ENCODE measurements at places on chromosomes 1 and 21.

DNA sequence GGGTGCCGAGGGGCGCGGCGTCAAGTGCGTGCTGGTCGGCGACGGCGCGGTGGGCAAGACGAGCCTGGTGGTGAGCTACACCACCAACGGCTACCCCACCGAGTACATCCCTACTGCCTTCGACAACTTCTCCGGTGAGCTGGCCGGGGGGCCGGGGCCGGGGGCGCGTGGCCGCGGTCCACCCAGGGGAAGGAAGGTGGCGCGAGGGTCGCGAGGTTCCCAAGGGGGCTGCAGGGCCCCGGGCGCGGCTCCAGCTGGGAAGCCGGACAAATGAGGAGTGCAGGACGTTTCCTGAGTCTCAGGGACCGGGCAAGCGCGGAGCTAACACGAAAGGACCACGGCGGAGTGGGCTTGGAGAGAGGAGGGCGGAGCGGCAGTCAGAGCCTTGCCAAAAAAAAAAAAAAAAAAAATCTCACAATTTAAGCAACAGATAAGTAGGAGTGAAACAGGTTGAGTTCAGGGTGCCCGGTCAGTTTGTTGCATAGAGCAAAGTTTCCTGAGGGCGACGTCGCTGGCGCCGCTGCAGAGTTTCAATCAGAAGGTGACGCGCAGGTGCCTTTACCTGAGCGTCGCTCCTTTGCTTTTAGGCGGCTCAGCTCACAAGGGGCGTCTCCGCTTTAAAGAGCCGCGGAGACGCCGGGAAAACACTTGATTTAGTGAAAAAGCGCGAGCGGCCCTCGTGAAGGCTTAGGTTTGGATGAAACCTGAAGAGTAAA is 750 bp downstream of the RHOU start:
- peak; percentile 73 for DNase-seq

GRCh38 chr1:226371027-226371694 is 36.7 kb downstream of the PARP1 start:
- no peak for DNase-seq

- no peak for DNase-seq
These were observed 5.2 kb upstream of the BCAS2 start for GRCh38 chr1:114586513-114587047.

GRCh38 chr1:159826441-159827101 is at the start of gene SLAMF8:
SLAMF8 (plus strand) TSS chr1:159826873; CDS start chr1:159826899, 26 bp downstream.
- no peak for DNase-seq

GRCh38 chr1:115282807-115283208 is 55.2 kb downstream of the NGF start:
- no peak for DNase-seq

DNA sequence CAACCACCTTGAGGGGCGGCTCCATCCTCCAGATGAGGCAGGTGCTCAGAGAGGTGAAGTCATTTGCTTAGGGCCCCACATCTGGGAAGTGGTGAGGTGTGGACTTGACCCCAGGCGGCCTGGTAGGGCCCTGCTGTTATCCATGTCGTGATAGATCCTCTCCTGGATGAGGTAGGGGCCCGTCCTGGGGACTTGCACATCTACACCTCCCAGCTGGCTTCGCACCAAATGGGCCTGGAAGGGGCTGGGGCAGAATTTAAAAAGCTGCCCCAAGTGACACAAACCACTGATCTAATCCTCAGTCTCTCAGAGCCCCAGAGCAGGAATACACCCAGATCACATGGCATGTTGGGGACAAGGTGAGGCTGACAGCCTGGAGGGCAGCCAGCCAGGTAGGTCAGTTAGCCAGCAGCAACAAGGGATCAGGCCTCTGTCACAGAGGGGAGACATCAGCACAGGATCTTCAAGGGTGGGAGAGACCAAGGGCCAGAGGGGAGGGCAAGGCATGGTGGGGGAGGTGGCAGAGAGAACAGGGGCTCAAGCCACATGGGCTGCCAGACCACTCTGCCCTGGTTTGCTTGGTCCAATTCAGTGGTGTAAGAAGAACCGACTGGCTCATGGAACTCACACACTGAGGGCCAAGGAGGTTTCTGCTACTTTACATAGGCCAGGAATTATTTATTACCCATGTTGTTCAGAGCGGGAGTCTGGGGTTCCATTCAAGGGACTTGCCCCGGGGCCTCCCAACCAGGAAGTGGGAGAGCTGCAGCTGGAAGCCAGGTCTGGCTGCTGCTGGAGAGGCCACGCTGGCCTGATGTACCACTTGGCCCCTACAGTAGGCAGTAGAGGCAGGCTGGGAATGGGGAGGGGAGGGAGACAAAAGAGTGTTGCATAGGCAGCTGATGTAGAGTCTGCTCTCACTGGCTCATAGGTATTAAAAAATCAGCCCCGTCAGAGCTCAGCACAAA is 12.1 kb downstream of the LRP8 start:
- no peak for DNase-seq

GRCh38 chr21:38927776-38928175 is 122.0 kb downstream of the ETS2 start:
- DNase-seq, result no peak

GRCh38 chr1:161998811-161999210 is 24.9 kb downstream of the OLFML2B start:
- no peak for DNase-seq

DNA sequence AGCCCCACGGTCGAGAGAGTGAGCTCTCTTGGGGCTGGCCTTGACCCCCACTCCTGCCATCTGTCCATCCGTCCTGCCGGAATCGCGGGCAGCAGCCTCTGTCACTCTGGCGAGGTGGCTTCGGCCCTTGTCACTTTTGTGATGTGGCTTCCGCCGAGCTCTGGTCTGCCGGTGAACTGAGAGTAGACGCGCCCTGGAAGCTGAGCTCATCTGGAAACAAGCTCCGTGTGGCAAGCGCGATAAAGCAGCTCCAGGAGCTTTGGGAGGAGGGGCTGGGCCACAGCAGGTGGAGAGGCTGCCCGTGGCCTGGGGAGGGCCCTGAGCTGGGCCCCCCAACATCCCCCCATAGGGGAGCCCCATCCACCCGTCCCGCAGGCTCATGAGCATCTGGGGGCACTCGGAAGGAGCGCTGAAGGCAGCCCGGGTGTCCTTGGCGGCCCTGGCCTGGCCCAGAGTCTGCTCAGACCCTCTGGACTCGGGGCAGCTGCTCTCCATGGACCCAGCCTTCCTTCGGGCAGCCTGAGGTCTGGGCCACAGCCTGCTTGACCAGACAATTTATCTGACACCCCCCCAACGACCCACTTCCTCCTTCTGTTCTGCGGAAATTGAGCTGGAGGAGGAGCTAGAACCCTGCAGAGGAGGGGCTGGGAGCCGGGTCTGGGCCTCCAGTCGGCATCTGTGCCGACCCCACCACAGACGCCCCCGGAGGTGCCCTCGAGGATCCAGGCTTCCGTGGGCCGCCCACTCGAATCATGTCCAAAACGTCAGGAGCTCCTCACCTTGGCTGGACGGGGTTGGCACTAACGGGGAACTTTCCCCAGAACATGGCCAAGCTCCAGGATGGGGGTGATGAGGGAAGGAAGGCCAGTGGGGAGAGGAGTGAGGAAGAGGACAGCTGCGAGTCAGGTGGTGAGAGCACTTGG is 59.1 kb downstream of the SLC19A1 start:
- DNase-seq, result peak; percentile 57

- no peak for DNase-seq
These were observed 742.6 kb upstream of the CXADR start for GRCh38 chr21:16770266-16770665.

DNA sequence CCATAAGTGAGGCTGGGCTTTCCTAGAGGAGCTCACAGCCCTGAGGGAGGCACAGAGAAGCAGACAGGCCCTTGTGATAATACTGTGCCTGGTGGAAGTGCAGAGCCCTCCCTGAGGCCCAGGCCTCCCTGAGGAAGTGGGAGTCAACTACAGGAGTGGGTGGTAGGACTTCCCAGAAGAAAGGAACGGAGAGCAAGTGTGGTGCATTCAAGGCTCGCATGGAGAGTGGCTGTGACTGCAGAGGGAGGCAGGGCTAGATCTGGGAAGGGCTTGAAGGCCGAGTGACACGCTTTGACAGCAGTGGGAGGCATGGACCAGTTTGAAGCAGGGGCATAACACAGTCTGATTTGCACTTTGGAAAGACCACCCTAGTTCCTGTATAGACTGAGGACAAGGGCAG is 37.3 kb downstream of the AZIN2 start:
- DNase-seq, result no peak

DNA sequence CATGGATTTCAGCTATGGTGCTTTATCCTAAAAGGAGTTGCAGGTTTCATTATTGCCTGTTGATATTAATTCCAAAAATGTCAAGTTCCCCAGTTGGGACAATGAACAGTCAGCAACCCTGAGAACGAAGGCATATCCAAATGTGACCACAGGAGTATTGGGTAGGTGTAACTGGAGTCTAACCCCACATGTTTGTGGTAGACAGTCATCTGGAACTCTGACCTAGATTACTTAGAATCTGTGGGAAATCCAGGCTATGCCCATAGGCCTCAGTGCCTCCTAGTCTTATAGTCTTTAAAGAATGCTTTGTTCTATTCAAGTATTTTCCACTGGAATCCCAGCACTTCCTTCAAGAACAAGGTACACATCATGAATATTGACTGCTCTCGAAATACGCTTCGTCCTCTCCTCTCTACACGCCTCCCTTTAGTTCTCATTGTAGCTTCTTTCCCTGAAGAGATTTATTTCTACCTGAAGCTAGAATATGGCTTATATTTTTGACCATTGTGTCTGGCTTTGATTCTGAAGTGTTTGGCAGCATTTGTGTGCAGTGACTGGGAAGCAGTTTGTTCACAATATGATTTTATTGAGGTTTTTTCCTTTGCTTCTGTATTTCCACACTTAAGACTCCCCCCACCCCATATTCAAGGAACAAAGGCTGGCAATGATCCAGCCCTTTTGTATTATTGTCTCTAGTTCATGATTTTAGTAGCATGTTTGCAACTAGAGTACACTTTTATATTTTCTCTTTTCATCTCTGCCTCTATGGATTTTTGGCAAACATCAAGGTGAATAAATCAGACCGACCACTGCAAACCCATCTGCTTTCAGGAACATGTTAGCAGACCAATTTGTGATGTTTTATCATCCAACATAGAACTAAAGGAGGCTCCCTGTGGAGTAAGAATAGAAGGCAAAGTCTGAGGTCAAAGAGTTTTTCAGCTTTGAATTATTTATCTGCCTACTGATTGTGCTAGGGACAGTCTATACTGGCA is 178.6 kb downstream of the GPR52 start:
- peak; percentile 34 for DNase-seq

DNA sequence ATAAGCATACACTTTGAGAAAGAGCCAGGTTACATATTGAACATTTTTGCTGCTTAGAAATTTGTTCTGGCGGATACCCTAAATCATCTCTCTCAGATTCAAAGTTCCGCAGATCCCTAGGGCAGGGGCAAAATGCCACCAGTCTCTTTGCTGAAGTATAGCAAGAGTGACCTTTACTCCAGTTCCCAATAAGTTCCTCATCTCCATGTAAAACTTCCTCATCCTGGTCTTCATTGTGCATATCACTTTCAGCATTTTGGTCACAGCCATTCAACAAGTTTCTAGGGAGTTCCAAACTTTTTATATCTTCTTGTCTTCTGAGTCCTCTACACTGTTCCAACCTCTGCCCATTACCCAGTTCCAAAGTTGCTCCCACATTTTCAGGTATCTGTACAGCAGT is 23.3 kb upstream of the LYPD8 start:
- no peak for DNase-seq

DNA sequence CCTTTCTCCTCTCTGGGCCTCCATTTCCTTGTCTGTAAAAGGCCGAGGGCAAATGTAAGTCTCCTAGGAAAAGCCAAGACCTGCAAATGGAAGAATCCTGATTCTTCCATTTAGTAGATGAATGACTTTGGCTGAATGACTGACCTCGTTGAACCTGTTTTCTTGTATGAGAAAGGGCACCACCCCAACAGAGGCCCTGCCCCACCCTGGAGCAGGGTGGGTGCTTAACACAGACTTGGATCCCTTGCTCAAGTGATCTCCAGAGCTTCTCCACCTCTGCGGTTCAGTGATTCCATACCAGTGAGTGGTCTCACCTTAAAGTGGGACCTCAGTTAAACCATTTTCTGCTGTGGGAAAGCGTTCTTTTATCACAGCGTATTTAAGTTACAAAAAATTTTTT is 39.0 kb upstream of the GUCA2B start:
- no peak for DNase-seq

GRCh38 chr1:200520735-200521134 is 99.8 kb downstream of the KIF14 start:
- no peak for DNase-seq

GRCh38 chr1:165222580-165222979 is 133.9 kb downstream of the LMX1A start:
- DNase-seq, result no peak

- no peak for DNase-seq
These were observed 45.4 kb downstream of the CD247 start for GRCh38 chr1:167472752-167473521.

- no peak for DNase-seq
These were observed 45.6 kb upstream of the PGD start for GRCh38 chr1:10353282-10353681.

GRCh38 chr1:5571861-5572401 is 420.3 kb downstream of the NPHP4 start:
- peak; percentile 18 for DNase-seq

DNA sequence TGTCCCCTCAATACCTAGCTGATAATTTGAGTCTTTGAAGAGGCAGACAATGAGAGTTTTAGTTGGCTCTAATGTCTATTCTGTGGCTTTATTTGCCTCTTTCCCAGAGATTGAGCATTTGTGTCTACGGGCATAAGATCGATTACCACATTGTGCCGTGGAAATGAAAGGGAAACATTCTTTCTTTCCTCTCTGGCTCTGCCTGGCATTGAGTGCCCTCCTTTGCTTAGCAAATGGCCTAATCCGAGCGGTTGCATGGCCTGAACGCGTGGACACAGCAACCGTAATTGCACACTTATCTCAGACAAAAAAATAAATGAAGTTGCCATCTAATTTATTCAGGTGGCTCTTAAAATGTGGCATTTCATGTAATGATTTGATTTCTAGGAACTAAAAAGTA is 247.9 kb downstream of the ADGRL2 start:
- DNase-seq, result peak; percentile 26

- peak; percentile 93 for DNase-seq
These were observed at the start of gene ZNF593 for GRCh38 chr1:26169669-26170471. ZNF593 (plus strand) TSS chr1:26169908; CDS start chr1:26169984, 76 bp downstream.

- DNase-seq, result no peak
These were observed 2.6 kb upstream of the RAB7B start for GRCh38 chr1:206005778-206006180.
